ENCODE measurements at places on chromosomes 11 and 22.
A peak's percentile ranks its signal among the peaks of the same experiment; 100 is the strongest.

- no peak for DNase-seq
These were observed 583.9 kb upstream of the LRRC4C start for GRCh38 chr11:42043312-42043711.

- DNase-seq: peak; percentile 31
These were observed 115.0 kb downstream of the GGTLC2 start for GRCh38 chr22:22759371-22759770.

GRCh38 chr22:21837248-21837979 lies 30.0 kb downstream of the MAPK1 start:
- DNase-seq: no peak

DNA sequence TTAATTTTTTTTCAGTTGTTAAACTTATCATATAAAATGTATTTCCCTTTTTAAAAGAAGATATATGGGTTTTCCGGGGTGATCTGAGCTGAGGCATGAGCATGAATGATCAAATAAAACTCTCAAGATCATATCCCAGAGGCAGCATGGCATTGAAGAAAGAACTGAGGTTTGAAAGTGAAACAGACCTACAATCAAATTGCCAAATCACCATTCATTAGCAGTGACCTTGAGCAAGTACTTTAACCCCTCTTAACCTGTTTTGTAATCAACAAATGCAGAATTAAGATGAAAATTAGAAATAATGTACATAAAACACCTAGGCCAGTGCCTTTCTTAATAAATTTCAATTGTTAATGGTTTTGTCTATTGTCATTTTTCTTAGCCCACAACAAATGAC lies 116.0 kb downstream of the RBFOX2 start:
- no peak for DNase-seq

GRCh38 chr11:58801302-58801701 lies 43.2 kb downstream of the GLYATL2 start:
- DNase-seq: no peak

DNA sequence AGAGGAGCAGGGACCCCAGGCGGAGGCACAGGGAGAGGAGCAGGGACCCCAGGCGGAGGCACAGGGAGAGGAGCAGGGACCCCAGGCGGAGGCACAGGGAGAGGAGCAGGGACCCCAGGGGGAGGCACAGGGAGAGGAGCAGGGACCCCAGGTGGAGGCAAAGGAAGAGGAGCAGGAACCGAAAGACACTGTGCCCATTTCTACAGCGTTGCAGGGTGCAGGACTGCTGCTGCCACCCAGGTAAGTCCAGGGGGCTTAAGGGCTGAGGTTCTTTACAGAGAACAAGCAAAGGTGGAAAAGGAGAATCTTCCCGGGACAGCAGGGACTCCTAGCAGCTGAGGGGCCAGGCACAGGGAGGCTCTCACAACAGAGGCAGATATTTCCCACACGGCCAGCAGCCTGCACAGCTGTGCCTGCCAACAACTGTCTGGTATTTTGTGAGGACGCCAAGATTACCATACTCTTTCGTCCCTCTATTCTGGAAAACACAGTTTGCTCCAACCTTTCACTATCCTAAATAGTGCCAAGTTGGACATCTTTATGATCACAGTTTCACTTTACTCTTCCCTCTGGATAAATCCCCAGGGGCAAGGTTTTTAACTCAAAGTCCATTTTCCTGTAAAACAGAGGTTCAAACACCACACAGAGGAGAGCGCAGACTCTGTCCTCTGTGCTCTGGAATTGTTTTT lies 39.4 kb downstream of the SHANK2 start:
- no peak for DNase-seq

DNA sequence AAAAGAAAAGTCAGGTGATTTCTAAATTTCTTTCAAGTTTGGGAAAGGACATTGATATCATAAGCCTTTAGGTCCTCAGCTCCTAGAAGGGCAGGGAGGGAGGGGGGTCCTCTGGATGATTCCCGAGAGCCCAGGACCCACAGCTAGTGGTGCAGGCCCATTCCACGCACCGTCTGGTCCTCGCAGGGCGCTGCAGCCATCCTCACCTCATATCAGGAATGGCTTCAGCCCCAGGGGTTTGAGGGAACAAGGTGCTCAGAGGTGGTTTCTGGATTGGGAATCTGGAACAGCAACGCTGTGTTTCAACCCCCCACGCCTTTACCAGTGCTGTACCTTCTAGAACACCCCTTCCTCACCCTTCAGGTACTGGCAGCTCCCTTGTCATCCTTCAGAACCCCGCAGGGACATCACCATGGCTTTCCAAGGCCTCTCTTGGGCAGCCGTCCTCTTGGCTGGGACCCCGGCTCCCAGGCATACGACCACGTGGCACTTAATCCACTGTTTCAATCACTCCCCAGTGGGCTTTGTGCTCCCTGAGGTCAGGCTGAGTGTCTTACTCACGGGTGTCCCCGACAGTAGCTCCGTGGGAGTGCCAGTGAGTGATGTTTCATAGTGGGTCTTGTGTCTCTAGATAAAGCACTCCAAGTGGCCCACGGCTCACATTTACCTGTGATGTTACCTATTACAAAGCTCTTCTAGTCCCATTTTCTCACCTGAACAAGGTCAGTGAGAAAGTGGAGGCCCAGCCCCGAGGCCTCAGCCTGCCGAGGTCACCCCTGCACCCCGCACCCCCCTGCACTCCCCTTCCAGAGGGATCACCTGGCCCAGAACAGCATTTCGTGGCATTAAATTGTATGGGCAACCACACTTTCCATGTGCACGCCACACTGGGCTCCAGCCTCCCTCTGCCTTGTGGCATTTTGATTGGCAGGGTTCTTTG lies 93.9 kb downstream of the MORC2 start:
- no peak for DNase-seq

DNA sequence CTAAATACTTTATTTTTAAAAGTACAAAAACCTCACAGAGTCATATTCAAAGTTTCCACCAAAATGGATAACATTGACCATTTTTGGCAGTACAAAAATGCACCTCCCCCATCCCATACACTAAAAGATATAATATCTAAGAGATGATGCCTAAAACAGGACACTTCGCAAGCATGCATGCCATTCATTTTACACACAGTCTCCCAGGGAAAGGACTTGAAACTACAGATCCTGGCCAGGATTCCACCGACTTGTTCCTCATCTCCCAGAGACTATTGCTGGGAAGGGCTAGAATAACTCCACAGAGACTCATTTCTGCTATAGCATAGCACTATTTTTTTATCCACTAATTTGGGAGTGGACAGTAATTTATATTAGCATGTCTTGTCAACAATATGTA lies 81.7 kb downstream of the MTNR1B start:
- no peak for DNase-seq

DNA sequence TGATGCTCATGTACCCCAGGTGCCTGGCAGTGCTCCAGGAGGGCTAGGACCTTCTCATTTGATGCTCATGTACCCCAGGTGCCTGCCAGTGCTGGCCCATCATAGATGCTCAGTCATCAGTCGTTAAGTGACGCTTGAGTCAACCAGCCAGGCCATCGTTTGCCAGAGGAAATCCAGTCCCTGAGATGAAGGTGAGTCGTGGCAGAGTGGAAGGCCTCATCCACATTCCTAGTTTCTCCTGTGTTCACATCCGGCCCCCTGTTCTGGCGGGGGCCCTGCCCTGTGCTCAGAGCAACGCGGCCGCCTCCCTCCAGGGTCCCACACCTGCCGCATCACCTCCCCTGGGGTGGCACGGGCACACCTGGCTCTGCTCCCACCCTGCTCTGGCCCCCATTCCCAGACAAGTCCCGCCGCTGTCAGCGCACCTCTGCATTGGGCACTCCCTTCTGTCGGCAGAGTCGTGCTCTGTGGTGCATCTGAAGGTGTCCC lies 279.9 kb downstream of the BRD1 start:
- DNase-seq: no peak

GRCh38 chr11:34869425-34869824 lies 46.8 kb downstream of the APIP start:
- DNase-seq: no peak

DNA sequence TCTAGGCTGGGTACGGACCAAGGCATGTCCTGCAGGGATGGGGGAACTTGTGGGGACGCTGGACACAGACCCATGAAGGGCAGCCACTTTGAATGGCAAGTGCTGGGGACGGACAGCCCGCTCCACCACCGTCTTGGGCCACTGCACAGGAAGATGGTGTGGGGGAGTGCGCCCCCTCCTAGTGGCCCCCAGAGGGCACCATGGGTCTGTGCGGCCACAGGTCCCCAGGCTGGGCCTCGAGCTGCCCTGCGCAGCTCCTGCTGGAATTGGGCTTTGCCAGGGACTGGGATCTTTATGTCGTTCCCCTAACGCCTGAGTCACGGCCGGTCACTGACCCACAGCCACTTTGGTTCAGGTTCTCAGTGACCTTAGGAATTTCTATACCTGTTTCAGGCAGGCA lies 44.4 kb downstream of the NAT10 start:
- no peak for DNase-seq

GRCh38 chr22:32558681-32559355 lies 84.2 kb downstream of the FBXO7 start:
- no peak for DNase-seq

DNA sequence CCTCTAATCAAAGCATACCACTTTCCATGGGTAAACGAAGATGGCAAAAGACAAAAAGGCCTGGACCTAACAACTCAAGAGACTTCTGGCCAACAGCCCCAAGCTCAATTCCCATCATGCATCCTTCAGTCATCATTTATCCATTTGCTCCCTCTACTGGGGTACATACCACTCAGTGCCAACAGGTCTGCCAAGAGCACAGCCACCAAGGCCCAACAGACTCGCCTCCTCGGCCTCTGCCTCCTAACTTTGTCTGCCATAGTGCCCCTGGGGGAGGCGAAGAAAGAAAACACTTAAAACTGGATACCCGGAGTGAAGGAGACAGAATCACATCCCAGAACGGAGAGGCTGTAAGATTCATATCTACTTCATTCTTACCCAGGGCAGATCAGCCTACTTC lies 1.1 kb downstream of the HYOU1 start:
- DNase-seq: peak; percentile 15

GRCh38 chr22:17007257-17007656 lies 765 bp downstream of the GAB4 start:
- DNase-seq: no peak

- DNase-seq: no peak
These were observed 8.4 kb downstream of the DAGLA start for GRCh38 chr11:61688365-61689163.

DNA sequence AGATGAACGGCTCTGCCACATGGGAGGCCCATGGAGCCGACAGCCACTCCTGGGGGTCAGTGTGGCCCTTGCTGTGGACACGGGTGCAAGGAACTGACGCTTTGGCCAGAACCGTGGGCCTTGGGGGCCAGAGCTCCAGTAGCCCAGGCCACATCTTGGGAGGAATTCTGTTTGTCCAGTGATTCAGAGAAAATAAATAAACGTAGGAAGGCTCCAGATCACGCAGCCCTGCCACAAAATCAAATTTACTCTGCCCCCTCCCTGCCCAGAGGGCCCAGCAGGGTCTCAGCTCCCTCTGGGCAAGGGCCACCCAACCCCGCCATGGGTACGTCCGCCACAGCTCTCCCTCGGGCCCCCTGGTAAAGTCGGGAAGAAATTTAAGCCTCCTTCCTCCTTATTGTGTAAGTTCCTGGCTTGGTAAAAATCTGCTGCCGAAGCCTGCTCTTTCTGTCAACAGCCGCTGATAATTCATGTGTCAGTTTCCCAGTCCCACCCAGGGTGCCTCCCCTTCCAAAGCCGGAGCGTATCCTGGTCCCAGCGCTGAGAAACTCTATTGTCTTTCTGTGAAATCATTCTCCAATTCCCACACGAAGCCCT lies 6.9 kb upstream of the MUC5AC start:
- no peak for DNase-seq

- DNase-seq: no peak
These were observed 10.7 kb upstream of the ARL14EP start for GRCh38 chr11:30312243-30312642.

DNA sequence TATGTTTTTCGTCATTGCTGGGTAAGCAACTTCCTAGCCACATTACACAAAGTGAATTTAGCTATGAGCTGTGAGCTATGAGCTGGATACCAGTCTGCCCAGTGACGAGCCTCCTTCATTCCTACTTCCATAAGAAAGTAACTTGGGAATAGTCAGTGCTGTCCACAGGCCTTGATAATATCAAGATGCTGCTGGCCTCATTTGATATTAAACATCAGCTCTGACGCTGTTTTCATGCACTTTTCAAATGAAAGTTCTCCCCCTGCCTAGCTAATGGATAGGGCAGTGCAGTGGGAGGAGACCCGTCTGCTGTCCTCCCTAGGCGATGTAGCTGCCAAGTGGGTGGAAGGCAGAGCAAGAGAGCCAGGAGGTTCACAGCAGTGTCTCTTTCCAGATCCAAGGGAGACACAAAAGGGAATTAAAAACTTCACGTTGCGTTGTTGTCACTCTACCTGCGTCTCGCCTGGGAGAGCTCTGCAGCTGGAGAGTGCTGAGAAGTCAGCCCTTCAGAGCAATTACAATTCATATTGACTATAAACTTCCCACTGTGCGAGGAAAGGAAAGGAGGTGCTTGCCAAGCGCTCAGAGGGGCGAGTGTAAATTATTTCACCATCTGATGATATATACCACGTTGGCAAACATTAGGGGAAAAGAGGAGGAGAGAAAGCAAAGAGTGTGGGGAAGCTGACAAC lies 861.4 kb downstream of the NTM start:
- no peak for DNase-seq

GRCh38 chr11:77865805-77866204 lies 44.9 kb downstream of the AAMDC start:
- DNase-seq: no peak

- no peak for DNase-seq
These were observed 57.9 kb downstream of the SHISAL1 start for GRCh38 chr22:44254811-44255210.

- DNase-seq: no peak
These were observed 476.3 kb upstream of the LRRC4C start for GRCh38 chr11:41935795-41936194.

- DNase-seq: no peak
These were observed 22.2 kb upstream of the CTSD start for GRCh38 chr11:1785749-1786413.

DNA sequence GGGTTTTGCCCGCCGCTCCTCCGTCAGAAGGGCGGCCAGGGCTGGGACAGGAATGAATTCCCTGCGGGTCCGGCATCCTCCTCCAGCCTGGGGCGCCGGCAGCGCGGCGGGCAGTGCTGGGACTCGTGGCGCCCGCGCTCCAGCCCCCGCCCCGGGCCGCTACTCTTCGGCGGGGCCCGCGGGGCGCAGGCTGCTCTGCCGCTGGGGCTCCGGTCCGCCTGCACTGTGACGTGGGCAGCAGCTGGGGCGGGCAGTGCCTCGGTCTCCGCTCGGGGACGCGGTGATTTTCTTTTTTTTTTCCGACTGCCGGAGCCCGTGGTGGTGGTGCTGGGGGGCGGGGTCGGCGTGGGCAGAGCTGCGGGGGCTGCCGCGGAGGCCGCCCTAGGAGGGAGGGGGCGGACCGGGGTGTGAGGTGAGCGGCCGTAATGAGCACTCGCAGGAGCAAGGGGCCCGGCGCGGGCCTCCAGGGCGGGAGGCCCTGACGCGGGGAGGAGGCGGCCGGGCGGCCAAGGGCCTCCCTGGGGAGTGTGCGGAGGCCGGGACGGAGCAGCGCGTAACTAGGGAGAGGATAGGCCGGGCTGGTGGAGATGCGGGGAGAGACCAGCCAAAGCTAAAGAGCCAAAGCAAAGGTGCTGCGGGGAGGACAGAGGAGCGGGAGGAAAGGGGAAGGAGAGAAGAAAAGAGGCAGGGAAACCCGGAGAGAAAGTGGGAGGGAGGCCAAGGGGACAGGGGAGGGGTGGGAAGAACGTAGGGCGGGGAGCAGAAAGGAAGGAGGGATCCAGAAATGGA lies 73.3 kb upstream of the ZBED5 start:
- DNase-seq: peak; percentile 43

- DNase-seq: no peak
These were observed 11.2 kb downstream of the NLRP14 start for GRCh38 chr11:7031471-7031871.

All from CD4-positive, alpha-beta T cell treated with Interleukin-21 for 1 hour (primary cell).